GM20000 (cell line): ENCODE measurements at places on chromosomes 3 and 15.

DNA sequence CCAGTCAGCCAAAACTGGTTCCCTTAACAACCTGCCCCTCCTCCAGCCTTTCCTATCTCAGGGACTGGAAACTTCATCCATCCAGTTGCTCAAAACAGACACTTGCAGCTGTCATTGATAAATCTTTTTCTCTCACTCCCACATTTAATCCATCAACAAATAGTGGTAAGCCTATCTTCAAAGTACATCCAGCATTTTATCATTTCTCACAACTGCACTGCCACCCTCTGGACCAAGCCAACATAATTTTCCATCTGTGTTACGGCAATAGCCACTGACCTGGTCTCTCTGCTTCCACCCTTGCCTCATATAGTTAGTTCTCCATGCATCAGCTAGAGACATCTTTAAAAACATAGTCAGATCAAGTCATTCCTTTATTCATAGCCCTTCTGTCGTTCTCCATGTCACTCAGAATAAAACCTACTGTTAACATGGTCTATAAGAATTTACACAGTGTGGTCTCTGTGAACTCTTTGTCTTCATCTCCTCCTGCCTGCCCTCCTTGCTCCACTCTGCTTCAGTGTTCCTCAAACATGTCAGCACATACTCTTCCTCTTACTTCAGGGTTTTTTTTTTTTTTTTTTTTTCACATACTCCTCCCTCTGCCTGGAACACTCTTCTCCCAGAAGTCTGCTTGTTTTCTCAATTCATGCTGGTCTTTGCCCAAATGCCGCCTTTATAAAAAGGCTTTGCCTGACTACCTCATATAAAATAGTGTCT, 102.5 kb upstream of the COL6A5 start:
- no peak for DNase-seq

DNA sequence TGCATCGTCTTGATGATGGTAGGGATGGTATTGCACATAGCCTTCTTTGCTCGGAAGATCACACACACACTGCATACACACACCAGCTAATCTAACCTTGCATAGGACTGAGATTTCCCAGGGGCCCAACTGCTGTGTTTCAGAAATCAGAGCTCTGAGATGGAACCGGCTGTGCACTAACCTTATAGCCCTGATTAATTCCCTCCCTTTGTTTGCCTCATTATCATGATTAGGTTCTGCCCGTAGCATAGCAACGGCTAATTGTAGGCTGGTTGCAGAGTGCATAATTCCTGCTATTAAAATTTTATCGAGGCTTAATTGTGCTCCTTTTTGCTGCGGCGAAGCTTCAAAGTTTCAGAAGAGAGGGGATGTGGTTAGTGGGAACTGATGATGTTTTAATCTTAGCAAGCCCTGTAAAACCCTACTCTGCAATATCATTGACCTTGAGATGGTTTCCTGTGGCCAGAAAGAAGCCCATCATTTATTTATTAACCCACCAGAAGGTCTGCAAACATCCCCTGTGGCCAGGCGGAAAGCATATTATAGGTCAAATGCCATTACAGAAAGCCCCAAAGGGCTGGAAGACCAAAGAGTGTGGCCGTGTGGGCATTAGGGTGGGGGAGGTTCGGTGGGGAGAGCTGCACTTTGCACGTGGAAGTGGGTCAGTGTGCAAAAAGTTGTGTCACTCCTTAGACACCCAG, 56.2 kb upstream of the GLCE start:
- peak; percentile 22 for DNase-seq

- no peak for DNase-seq
These were observed 839.9 kb downstream of the AGBL1 start for GRCh38 chr15:86919581-86919980.

DNA sequence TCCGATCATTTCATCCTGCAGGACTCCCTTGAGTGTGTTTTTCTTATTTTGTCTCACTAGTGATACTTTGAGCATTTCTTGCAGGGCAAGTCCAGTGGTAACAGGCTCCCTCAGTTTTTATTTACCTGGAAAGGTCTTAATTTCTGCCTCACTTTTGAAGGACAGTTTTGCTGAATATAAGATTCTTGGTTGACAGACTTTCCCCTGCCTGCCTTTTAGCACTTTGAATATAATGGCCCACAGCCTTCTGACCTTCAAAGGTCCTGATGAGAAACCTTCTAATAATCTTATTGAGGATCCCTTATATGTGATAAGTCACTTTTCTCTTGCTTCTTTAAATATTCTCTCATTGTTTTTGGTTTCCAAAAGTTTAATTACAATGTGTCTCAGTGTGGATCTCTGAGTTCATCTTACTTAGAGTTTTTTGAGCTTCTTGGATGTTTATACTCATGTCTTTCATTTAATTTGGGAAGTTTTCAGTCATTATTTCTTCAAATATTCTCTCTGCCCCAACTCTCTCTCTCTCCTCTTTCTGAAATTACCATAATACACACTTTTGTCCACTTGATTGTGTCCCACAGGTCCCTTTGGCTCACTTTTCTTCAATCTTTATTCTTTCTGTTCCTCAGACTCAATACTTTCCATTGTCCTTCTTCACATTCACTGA, 36.3 kb upstream of the ARIH1 start:
- DNase-seq: no peak

GRCh38 chr15:46946953-46947352, 770.4 kb upstream of the SEMA6D start:
- no peak for DNase-seq

DNA sequence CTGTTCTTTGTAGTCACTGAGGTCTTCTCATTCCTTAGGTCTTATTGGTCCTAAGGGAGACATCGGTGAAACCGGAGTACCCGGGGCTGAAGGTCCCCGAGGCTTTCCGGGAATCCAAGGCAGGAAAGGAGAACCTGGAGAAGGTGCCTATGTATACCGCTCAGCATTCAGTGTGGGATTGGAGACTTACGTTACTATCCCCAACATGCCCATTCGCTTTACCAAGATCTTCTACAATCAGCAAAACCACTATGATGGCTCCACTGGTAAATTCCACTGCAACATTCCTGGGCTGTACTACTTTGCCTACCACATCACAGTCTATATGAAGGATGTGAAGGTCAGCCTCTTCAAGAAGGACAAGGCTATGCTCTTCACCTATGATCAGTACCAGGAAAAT, 11.6 kb downstream of the ADIPOQ start:
- DNase-seq: no peak

- DNase-seq: no peak
These were observed 434.2 kb downstream of the ZIC1 start for GRCh38 chr3:147843331-147843730.

GRCh38 chr3:72950801-72951200, 45.8 kb upstream of the PPP4R2 start:
- no peak for DNase-seq

GRCh38 chr3:158766364-158766763, 34.1 kb upstream of the RARRES1 start:
- no peak for DNase-seq

GRCh38 chr15:33204926-33205325, 10.4 kb upstream of the FMN1 start:
- DNase-seq: no peak

DNA sequence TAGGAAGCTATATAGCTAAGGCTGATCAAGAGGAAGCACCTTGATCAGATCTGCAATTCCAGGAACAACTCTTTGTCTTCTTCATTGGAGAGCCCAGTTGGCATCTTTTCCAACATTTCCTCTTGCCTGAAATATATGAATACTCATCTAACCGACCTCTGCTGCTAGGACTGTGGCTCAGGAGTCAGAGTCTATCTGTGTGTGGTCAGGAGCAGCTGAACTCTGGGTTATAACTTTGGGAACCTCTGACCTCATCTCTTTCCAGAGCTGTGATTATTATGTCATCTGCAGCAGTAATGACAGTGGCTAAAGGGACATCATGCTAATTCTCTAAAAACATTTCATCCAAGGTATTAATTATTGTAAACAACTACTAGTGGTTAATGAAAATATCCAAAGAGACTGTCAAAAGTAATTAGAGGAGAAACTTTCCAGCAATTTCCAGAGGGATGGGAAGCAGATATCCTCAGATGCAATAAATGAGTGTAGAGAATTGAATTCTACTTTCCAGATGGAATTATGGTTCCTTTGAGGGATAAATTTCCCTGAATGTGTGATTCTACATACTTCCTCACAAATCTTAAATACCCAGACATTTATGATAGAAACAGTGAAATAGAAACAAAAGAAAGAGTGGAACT, 11.5 kb upstream of the SPINK8 start:
- DNase-seq: no peak

GRCh38 chr3:32592011-32592410, 21.4 kb upstream of the DYNC1LI1 start:
- no peak for DNase-seq

- no peak for DNase-seq
These were observed 188.0 kb upstream of the IL12A start for GRCh38 chr3:159800434-159801155.

GRCh38 chr3:109059264-109059663, 58.7 kb downstream of the MORC1 start:
- no peak for DNase-seq

- DNase-seq: no peak
These were observed 50.0 kb downstream of the RHCG start for GRCh38 chr15:89446255-89446891.

DNA sequence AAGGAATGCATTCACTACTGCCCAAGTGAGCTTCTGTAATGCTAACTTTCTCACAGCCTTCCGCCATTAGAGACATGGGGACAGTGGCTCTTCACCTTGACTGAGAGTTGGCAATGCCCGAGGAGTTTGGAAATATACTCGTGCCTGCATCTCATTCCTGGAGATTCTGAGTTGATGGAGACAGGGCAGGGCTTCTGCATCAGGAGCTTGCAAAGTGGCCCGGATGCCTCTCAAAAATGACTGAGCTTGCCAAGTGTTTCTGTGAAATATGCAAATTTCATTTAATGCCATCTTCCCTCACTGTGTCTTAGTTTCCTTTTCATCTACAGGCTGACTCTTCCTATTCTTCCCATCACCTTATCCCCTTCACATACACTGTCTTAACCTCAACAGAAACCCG, 346.2 kb downstream of the GRM7 start:
- DNase-seq: no peak

- DNase-seq: no peak
These were observed 5.2 kb downstream of the GPX1 start for GRCh38 chr3:49352890-49353421.

DNA sequence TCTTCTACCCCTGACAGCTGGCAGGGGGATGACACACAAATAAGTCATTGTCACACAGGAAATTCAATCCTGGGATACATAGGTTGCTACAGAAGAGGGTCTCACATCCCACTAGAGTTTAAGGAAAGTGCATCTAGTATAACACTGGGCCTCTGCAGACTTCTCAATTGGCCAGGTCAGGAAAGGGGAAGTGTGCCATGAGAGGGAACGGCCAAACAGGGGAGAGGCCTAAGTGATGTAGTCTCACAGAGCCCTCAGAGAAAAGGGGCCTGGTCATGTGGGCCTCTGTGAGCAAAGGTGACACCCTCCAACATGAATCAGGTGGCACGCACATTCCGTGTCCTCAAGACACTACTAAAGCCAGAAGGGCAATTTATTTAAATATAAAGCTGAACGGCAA, 11.2 kb downstream of the ZXDC start:
- DNase-seq: no peak

DNA sequence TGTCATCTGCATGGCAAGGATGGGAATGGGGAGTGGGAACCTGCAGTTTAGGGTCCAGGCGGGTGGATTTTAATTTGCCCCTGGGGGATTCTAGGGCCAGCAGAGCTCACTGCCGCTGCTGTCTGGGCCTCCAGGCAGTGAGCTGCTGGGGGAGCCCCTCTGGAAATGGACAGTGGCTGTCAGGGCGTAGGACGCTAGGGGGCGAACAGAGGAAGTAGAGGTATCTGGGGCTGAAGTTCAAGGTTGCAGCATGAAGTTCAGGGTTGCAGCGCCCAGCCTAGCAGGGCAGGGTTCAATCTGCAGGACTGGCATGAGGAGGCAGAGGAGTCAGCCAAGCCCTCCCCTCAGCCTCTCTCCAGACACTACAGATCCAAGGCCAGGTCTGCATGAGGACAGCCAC, 49.5 kb downstream of the APBA2 start:
- peak; percentile 40 for DNase-seq

DNA sequence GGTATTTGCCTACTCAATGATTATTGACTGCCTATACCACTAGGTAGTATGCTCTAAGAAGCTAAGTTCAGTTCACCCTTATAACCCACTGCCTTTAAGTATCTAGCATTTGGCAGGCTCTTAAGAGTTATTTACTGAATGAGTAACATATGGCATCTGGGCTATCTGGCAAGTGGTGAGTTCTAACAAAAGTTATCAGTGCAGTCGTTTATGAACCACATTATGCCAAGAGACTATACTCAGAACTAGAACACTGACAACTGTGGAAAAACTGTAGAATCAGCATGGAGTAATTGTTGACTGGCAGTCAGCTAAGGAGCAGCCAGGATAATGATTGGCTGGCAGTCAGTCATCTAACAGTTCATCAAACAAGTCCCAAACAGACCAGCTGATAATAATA, 25.8 kb downstream of the RAF1 start:
- no peak for DNase-seq

- no peak for DNase-seq
These were observed 79.8 kb upstream of the ABHD17C start for GRCh38 chr15:80615361-80615736.

GRCh38 chr15:96117270-96117669, 213.2 kb upstream of the NR2F2 start:
- no peak for DNase-seq
